ENCODE measurements at places on chromosomes 6 and 20.

- no peak for DNase-seq
Measured at GRCh38 chr20:25187635-25188034, 7.9 kb upstream of the ENTPD6 start.

DNA sequence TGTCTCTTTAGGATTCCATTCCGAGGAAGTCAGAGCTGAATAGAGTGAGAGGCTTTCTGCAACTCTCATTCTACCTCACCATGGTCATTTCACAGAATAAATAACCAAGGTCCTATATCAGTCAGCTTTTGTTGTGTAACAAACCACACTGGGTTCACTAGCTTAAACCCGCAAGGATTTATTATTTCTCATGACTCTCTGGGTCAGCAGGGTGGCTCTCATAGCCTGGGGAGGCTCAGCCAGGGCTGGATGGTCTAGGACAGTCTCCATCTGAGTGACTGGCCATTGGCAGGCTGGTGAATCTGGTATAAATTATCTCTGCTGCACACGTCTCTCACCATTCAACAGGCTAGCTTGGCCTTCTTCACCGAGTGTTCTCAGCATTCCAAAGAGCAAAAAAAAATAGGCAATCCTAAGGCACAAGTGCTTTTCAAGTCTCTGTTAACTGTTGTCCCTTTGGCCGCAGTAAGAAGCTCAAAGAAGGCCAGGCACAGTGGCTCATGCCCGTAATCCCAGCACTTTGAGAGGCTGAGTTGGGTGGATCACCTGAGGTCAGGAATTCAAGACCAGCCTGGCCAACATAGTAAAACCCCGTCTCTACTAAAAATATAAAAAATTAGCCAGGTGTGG lies 39.7 kb downstream of the ISM1 start:
- no peak for DNase-seq

DNA sequence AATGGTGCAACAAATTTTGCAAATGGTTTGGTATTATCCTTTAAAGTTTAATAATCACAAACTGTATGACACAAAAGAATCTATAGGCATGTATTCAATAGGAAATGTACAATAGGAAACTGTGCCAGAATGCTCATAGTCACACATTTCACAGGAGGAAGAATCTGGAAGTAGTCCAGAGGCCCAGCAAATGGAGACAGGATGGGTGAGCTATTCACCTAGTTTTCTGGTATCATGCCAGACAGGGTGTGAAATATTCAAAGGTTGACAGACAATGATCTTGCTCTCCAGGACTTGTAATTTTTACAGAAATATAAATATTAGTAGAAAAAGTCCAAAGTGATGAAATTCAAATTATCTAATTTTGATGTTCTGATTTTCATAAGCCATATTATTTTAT lies 520.1 kb upstream of the IMPG1 start:
- no peak for DNase-seq

DNA sequence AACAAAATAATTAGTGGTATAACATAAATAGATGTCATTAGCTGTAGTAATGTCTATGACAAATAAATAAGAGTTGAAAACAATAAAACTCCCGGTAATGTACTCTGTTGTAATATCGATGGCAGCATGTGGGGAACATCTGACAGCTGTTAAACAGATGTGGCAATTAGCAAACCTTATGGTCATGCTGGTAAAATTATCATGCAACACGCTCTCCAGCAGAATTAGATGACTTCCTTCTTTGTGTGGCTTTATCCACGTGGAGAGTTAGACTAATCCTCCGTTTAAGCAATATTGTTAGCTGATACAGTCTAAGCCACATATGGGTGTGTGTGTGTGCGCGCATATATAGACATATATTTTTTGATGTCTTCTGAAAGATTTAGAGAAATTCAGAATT lies 77.7 kb upstream of the ZFP64 start:
- no peak for DNase-seq

GRCh38 chr20:962683-963082 lies 39.4 kb downstream of the RSPO4 start:
- DNase-seq: no peak

DNA sequence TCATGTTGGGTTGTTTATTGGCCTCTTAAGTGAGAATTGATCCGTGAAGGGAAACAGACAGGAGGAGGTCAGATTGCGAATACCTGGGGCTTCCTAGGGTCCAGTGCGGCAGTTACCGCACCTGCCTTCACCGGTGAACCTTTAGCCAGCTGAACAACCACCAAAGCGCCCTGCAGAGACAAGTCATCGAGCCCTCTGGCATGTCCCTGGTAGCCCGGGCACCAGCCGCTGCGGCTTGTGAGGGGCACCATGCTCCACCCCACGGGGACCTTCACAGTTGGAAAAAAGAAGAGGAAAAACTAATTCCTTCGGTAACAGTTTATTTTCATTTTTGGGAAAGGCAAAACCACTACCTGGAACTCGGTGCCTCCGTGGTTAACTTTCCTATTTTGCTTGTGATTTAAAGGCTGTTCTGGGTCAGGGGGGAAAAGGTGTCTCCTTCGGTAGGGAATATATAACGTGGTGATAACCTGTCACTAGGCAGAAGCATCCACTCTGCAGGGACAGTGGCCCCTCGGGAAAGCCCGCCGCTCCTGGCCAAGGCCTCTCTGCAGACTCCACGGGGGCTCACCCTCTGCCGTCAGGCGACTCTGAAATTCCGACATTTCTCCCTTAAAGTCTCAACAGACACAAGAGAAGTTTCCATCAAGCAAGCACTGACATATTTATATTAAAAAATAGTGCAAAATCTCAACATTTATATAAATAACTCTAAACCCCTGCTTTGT lies 30.7 kb upstream of the ZBP1 start:
- no peak for DNase-seq

DNA sequence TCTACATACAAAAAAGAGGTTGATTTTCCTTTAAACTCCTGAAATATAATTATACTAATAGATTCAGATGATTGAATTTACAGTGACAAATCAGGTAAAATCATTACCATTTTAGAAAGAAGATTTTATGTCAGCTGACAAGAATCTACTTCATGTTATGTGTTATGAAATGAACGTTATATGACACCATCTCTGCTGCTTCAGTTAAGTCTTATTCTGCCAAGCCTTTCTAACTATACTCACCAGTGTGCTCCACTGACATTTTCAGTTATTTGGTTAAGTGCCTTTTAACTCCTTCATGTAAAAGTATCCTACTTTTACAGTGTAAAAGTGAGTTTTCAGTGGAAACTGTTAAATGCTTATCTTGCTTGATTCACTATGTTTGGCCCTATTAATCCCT lies 80.4 kb downstream of the RWDD2A start:
- no peak for DNase-seq

DNA sequence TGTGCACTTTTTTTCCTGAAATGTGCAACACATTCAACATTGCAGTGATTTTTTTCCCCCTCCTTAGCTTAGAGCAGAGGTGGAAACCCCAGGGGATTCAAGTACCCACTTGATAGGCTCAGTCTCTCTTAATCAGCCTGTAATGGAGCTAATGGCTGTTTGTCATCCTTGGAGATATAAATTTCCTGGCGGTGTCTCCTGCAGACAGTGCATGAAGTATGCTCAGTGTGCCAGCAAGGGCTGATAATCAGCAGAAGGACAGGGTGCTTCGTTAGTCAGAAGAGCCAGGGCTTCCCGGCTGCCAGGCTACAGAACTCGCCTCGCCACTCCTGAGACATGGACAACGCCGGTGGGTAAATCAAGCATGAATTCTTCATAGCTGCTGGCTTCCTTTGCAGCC lies 69.8 kb upstream of the PHACTR2 start:
- DNase-seq: no peak

GRCh38 chr6:118548613-118549012 lies 517 bp downstream of the PLN start:
- no peak for DNase-seq

- DNase-seq: no peak
Measured at GRCh38 chr6:42279144-42279781, 61.6 kb upstream of the MRPS10 start.

- DNase-seq: no peak
Measured at GRCh38 chr6:4281341-4282293, 146.2 kb upstream of the ECI2 start.

DNA sequence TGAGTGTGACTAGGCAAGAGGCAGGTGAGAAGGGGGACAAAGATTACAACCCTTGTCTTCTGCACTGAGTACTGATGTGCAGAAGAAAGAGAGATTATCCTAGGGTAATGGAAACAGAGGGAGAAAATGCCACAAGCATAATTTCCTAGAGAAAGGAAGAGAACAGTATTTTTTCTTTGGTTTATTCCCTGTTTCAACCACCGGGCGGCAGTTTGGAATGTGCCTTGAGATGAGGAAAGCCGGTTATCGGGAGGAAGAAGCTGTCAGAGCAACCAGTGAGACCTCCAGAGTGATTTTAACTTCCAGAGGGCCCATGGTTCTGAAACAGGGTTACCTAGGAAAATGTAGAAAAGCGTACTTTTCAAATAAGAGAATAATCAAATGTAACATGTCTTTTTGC lies 121.4 kb downstream of the REV3L start:
- DNase-seq: no peak

DNA sequence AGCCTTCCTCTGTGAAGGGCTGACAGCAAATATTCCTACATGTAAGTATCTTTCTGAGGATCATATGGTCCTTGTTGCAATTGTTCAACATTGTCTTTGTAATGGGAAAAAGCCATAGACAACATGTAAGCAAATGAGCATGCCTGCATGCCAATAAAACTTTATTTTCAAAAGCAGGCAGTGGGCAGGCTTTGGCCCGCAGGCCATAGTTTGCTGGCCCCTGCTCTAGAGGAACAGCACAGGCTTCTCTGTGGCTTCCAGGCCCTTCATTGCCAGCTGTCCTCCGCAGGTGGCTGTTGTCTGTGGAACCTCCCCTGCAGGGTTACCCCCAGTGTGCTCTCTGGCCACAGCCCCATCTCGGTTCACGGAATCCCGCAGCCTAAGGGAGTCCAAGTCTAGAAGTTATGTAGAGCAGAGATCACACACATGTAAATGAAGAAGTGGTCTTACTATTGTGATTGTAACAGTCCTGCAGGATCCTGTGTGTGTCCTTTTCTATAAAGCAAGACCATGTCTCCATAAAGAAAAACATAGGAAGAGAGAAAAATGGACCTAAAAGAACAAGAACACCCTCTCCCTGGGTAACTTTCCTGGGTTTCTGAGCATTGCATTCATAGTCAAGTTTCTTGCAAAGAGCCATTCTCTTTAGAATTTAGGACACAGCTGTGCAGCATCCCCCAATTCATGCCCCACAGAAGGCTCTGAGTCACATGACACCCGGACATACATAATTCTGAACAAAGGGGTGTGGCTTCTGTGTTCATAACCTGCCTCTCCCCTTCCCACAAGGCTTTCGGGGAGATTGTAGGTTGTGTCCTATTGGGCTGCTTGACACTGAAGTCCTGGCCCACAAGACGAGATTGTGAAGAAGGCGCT lies 10.0 kb downstream of the UNC93A start:
- no peak for DNase-seq

Measured in stimulated activated CD8-positive, alpha-beta memory T cell treated with anti-CD3 and anti-CD28 coated beads, Interleukin-15, amount 100 ng/mL, for 4 hours (primary cell).